ENCODE measurements at places on chromosomes 11 and 22.

DNA sequence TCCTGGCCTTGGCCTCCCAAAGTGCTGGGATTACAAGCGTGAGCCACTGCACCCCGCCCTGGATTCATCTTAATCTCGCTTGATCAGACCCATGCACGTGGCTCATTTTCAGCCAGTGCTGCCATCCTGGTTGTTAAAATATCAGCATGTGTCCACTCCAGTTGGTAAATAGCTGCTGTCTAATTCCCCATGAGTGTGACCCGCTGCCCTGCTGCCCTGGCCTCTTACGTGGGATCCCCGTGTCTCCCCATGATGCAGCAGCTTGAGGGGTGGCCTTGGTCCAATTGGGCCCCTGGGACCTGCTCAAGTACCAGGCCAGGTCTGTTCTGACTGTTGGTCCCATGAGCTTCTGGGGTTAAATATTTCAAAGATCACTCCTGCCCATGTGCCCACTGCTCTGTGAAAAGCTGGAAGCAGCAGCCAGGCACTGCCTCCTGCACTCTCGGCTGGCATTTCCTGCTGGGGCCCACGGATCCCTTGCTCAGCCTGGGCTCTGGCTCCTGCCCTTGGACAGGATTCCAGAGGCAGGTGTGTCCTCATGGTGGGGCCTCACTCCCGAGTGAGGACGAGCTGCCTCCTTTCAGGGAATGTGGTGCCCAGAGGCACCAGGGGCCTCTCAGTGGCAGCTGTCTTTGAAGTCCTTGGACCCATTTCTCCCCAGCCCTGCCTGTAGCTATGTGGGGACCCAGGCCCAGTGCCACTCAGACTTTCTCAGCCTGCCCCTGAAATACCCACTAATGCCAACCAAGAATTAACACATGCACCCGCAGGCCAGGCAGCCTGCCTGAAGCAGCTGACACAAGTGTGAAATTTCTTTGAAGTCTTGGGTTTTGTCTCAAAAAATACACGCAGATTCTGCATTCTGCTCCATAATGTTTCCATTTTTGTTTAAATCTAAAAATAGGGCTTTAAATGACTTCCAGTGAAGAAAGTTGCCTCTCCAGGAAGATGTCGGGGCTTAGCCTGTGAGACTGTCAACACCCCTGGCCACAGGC is 38.1 kb upstream of the PRDM11 start:
- no peak for DNase-seq

DNA sequence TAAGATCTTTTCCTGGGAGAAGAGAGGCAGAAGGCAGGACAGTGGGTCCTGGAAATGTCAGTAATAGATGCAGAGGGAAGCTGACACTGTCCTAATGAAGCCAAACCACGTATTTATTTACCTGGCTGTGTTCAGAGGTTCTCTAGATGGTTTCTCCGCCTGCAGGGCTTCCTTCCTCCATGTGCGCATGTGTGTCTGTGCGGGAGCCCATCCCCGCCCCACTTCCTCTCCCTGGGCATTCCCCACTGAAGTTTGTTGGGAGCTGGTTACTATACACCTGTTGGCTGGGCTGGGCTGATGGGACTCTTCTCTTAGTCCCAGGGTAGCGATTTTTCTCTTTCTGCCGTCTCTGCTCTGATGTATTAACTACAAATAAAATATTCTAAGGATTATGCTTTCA is 204.9 kb upstream of the TBCEL start:
- DNase-seq: no peak

DNA sequence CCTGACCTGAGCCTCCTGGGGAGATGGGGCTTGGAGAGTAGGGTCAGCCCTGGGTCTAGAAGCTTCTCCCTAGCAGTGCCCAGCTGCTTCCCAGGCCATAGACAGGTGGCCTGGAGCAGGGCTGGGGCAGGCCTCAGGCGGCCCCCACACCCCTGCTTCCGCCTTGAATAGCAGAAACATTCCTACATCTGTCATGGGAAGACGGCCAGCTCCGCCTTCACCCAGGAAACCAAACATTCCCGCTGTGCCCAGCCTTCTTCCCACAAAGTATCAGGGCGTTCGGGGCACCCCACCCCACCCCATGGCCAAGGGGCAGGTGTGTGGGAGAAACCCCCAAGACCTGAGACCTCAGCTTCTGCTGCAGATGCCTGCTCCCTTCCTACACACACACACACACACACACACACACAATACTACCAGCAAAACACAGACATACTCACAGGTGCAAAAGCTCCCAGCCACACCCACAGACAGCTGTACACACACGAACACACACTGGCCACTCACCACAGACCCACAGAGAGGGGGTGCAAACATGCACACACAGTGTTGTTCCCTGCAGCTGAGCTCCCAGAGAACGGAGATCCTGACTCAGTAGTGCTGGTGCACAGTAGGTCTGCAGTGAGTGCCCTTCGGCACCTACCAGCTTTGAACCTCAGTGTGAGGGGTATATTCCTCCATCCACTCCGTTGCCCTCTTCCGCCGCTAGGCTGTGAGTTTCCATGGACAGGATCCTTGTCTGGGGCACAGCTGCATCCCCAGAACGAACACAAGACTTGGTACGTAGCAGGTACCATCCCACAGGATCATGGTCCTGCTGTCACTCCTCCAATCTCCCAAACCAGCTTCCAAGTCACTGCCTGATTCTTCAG is 37.4 kb downstream of the PDGFB start:
- no peak for DNase-seq

- no peak for DNase-seq
These were observed 8.3 kb upstream of the MICALL1 start for GRCh38 chr22:37897807-37898206.

DNA sequence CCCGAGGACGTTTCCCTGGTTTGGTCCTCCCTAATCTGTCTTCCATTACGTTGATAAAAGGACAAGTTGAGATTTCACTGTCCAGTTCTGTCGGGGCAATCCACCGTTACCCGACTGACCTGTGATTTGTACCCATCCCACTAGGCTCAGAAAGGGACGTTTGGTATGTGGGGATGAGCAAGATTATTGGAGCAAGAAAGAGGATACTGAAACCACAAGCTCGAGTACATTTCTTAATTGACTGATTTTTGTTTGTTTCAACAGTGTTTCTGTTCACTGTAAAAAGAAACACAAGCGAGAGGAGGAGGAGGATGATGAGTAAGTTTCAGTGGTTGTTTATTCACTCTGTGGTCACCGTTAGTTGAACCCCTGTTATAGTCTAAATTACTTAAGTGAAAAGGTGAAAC is 969 bp downstream of the CCDC117 start:
- no peak for DNase-seq

- no peak for DNase-seq
These were observed 271.4 kb upstream of the NCAM1 start for GRCh38 chr11:112689851-112690250.

DNA sequence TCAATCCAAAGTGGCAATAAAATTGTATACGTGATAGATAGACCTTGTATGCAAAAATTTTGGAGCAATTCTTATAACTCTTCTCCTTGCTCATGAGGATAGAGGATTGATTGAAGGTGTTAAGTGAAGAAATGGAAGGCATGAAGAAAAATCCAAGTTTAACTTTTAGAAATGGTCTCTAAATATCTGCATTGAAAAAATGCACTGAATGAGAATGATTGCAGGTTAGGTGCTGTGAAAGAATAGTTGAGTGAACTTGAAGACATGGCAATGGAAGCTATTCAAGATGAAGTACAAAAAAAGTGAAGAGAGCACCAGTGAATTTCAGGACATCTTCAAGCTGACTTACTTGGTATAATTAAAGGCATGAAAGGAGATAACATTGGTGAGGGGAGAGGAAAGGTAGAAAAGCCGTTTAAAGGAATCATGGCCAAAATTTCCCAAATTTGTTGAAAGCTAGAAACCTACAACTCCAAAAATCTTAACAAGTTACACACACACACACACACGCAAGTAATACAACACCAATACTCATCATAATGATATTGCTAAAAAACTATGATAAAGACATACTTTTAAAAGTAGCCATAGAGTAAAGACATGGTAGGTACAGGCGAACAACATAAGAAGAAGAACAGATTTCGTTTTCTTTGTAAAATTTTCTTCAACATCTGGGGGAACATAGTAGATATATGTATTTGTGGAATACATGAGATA is 96.3 kb downstream of the GGTLC2 start:
- no peak for DNase-seq

DNA sequence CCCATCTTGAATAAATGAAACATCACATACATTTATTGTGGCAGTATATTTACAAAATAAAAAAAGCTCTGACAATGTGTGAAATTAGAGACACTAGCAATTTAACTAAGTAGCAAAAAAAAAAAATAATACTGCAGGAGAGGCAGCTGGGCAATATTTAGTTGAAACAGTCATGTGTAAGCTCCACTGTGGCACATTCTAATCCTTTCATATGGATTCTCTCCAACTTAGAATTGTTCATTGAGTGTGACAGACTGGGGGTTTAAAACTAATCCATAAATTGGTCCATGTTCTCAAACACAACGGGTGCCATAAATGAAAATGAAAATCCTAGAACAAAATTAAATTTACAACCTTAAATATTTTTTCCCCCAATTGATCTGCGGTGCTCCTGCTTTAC is 302.1 kb downstream of the CADM1 start:
- DNase-seq: no peak

DNA sequence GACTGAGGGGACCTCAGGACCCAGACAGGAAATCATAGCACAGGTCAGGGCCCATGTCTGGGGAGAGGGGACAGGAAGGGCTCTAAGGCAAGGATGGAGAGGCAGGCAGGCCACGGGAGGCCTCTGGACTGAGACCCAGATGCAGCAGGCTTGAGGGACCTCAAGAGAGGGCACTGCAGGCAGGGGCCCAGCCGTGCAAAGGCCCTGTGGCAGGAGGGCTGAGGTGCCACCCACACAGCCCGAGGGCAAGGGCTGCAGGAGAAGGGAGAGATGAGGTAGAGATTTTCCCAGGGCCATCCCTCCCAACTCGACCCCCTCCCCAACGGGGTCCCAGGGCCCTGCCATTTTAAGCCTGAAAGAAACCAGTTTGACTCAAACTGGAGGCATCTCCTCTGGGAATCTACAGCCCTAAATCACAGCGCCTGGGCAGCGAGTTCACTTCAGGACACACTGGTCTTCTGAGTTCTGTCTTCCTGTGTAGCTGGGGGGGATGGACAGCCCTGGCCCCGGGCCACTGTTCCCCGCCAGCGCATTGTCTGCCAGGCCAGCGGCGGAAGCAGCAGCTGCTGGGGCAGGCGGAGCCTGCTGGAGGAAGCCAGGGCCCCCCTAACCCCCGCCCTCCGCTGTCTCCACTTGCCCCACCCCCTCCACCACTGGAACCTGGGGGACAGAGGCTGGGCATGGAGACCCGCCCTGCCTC is 20.3 kb upstream of the WNT7B start:
- no peak for DNase-seq

DNA sequence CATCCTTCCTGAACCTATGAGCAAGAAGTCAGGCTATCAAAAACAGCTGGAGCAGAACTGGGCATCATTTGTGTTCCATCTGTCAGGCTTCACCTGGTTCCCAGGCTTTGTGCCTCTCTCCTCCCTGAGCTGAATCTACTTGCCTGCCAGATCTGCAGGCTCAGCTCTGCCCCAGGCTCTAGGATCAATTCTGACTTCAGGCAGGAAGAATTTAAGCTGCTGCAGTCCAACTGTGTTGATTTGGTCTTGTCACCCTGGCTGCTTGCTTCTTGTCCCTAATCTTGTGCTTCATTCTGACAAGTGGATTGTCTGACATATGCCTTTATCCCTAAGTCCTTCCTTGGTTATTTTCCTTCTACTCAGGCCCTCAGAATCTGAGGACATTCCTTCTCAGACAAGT is 31.6 kb upstream of the CADM1 start:
- no peak for DNase-seq

- DNase-seq: no peak
These were observed 26.0 kb downstream of the IL10RA start for GRCh38 chr11:118012083-118012669.

GRCh38 chr11:68810164-68810563 is 31.6 kb downstream of the CPT1A start:
- no peak for DNase-seq

GRCh38 chr11:4076774-4077173 is 17.8 kb upstream of the RRM1 start:
- no peak for DNase-seq
